CD8-positive, alpha-beta T cell (primary cell): ENCODE measurements at places on chromosomes 6 and 20. TPM values are rescaled to one million over a fixed set of nuclear protein-coding genes. Genes with fewer than 3 reads are reported as not detected.

- DNase-seq: no peak
Observed at GRCh38 chr6:33981421-33981820, 164.5 kb downstream of the GRM4 start.

Gene YIPF3
- total RNA-seq: 52.5 TPM

DNA sequence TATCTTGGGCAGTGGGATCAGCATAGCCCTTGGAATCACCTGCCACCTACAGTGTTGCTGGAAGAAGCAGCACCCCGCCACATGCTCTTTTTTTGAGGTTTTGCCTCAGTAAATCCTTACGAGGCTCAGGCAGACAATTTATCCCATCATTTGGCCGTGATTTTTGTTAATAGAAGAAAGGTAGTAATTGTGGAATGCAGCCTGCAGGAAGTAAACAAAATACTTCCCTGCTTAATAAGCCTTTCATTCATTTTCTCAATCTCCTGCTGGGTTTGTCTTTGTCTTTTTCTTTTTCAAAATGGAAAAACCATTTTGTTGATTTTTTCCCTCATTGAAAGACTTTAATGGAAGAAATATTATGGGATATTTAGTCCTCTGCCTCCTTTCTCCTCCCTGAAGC lies 93.7 kb upstream of the CD83 start:
- no peak for DNase-seq

GRCh38 chr6:41568585-41569384 lies 22.6 kb downstream of the FOXP4 start:
- no peak for DNase-seq

GRCh38 chr6:165689699-165690098 lies 26.7 kb upstream of the PDE10A start:
- DNase-seq: no peak
